ENCODE measurements at places on chromosomes 2 and 18.
A peak's percentile ranks its signal among the peaks of the same experiment; 100 is the strongest.

DNA sequence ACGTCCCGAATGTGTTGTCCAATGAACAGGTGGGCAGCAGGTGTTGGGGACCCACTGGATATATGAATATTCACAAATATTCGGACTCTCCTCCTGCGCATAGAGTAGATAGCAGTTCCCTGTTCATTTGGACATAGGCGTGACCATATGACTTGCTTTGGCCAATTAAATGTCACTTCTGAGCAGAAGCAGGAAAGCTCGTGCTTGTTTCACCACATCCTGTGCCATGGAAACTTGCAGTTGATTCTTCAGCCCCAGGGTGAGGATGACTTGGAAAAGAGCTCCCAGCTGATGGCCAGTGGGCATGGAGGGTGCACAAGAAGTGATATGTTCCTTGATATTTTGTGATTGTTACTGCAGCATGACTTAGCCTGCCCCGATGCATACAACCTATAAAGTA, 52.6 kb downstream of the PTPRM start:
- DNase-seq = no peak

DNA sequence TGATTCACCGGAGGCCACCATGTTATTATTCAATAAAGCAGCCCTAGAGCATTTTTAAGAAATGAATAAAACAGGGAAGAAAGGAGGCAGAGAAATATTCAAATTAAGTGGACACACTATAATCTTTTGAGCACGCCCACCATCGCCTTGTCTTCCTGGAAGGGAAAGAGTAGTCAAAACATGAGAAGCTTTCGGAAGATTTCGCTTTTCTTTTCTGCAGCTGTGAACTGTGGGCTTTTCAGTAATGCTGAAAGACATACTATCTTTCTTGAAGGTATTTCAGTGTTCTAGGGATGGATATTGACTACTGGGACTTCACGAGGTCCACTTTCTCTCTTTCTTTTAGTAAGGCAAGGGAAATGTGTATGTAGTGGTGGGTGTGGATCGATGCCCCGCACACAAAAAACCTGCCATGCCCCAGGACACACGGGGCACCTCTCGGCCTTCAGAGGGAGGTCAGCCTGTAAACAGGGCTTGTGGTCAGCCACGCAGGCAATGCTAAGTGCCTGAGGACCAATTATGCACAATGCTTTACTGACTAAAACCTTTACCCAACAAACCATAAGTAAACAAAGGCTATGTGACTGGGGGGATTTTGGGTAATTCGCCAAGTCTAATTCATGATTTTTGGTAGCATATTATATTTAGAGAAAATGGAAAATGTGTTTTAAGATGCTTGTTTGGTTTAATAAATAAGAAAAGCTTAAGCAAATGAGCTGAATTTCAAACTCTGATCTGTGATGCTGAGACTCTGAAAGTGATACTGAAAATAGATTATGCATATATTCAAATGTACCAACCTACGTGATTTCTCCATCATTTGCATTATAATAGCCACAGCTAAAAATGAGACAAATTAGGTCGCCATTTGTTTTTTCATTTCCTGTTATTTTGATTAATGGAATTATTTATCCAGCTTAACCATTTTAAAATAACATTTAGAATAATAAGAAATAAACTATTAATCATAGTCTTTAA, 130.5 kb downstream of the ZNF516 start:
- DNase-seq = no peak

DNA sequence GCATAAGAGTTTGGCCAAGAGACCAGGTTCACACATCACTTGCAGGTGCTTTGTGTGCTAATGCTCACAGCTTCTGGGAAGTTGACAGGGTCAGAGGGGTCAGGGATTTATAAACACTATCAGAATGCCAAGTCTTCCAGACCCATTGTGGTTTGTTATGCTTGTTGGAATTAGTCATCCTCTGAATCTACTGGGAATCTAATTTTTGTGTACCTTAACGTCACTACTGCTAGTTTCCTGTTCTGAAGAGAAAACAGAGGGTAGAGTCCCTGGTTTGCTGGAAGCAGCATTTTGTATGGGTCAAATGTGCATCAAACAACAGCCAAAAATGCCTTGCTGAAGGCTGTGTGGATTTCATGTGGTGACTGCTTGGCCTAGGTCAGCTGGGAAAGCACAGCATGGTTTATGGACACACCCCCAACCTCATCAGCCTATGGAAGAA, 33.3 kb downstream of the ANTXR1 start:
- DNase-seq = no peak

DNA sequence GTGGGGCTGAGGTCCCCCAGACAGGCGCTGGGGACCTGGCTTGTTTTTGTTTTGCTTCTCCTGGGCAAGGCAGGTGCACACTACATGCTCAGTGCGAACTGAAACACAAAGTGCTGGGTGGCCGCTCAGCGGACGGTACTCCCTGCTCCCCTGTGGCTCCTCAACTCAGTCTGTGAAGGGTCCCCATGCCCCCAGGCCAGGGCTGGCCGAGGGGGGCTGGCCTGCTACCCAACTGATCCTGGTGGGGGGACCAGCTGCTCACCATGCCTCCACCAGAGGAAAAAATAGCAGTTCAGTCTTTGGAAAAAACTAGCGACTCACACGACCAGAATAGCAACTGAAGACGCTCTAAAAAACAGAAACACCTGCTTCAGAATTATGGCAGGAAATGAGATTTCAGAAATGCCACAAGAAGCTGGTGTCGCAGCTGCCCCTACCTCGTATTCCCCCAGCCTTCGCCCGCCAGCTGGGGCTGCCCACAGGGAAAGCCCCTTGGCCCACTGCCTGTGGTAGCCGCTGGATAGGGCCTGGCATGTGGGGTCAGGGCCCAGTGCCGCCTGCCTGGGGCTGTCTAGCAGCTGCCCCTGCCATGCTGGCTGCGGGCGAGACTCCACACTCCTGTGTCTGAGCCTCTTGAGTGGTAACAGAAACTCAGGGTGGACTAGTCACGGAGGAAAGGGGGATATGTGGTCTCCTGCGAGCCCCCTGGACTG, 43.7 kb downstream of the MEX3C start:
- peak; percentile 80 for DNase-seq

- DNase-seq = no peak
Observed at GRCh38 chr2:26355038-26355995, 8.7 kb upstream of the ADGRF3 start.

GRCh38 chr2:240320204-240320993, 115.1 kb upstream of the GPC1 start:
- no peak for DNase-seq

- DNase-seq = no peak
Observed at GRCh38 chr2:109218087-109218791, 89.2 kb downstream of the SH3RF3 start.

- DNase-seq = peak; percentile 82
Observed at GRCh38 chr2:127067620-127068350, 39.2 kb downstream of the BIN1 start.

DNA sequence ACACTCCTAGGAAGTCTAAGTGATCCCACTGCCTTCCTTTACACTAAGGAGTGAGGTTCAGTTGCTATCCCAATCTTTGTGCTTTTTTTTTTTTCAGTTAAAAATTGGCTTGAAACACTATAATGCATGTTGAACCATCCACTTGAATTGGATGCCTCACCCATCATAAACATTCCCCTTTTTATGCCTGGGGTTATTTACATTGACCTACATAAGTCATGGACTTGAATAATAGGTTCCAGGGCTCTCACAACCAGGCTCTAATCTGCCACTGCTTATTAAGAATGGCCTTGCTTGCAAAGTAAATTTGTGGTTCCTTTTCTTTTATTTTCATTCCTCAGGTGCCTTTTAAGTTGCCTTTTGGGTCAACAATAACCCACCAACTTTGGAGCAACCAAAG, 236.1 kb upstream of the MEIS1 start:
- DNase-seq = no peak

DNA sequence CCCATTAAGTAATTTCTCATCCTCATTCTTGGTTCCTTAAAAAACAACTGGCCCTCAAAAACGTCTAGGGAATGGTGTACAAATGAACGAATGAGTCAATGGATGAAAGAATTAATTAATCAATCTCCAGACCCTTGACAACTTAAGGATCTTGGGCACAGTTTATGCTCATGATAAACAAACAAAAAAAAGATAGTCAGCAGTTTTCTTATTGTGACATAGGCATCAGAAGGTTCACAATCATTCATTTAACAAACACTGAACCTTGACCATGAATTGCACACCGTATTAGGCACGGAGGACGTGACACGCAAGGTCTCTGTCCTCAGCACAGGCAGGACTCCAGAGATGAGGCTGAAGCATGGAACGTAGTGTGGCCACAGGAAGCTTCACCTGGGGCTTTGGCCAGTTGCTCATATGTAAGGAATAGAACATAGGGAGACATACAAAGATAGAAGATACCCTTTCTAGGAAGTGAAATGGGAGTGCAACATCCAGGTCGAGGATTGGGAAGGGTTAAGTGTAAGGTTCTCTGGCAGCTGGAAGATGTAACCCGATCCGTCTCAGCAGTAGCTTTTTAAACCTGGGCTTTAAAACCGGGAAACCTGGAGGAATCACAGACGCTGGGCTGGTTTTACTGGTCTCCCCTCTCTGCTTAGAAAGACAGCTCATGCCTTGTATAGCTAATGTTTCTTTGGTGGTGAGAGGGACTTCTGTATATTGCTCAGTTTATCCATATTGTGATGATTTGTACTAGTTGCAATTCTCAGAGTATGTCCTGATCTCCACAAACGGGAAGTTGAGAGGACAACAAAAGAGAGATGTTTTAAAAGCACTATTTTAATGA, 8.9 kb upstream of the LTBP1 start:
- no peak for DNase-seq

Measured in CD4-positive, alpha-beta T cell (primary cell).